Activated naive CD4-positive, alpha-beta T cell treated with anti-CD3 and anti-CD28 coated beads, Interleukin-2, amount 50 U/mL, for 16 hours (primary cell): ENCODE measurements at places on chromosomes 3 and 15.
A peak's percentile ranks its signal among the peaks of the same experiment; 100 is the strongest.

GRCh38 chr3:25037049-25037547, 391.0 kb upstream of the RARB start:
- DNase-seq, result no peak

DNA sequence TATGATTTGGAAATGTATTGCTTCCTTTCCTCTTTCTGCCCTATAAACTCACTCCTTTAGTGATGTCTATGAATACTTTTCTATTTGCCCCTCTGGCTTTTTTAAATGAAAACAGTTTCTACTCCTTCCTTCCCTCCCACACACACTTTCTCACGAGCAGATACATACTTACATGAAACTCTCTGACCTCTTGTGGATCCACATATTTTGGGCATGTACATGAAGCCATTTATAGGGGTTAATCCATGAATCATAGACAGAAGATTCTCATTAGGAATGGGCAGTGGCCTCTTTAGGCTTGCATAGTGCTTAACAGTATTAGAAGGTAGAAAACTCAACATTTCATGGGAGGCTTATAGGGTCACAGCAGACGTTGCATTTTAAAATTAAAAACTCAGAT, 24.8 kb downstream of the ANAPC13 start:
- no peak for DNase-seq

DNA sequence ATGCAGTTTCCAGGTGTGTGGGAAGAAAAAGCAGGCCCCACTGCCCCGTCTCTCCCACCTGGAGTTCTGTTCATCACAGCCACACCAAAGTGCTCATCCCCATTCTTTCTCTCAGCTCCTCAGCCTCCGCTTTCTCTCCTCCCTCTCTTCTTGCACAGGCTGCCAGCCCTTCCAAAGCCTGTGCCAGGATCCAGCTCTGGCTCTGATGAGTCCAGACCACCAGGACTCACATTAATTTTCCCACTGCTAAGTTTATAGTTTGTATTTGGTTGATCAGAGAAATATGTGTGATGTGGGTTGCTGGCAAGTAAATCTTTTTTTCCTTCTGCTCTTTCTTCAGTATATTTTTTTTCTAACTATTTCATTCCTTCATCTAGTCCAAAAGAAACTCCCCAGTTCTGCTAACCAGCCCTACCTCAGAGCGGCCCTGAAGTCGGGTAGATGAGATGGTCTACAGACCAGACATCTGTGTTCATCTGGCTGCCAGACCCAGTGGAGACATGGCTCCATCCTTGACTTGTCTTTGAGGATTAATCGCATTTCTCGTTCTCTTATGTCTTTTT, 49.8 kb downstream of the BOC start:
- no peak for DNase-seq

- no peak for DNase-seq
These were observed 403.2 kb downstream of the PTPRG start for GRCh38 chr3:61964566-61964965.

DNA sequence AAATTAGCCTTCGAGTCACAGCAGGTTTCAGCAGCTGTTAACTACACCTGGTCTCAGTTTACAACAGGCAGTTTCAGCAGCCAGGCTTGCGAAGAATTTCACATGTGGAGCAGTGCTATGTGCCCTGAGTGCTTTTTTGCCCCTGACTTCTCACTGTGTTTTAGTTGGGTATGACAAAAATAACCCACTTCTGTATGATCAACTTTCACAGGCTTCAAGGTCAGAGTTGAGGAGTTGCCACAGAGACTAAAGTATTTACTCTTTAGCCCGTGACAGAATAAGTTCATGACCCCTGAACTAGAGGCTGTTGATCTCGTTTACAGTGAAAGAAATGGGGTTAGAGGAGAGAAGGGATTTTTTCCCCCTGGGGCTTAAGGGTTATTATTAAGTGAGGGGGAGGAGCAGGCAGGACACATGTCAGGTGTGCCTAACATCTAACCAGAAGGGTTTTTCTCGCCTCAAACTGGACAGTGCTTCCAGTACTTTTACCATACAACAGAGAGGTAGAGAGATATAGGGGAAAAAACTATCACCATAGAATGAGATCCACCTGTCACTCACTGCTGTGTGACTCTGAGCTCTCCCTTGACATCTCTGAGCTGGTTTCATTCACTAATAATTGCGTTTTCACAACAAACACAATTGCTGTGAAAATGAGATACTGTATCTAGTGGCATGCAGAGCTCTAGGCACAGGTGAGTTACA, 14.0 kb upstream of the TOPBP1 start:
- DNase-seq, result no peak

DNA sequence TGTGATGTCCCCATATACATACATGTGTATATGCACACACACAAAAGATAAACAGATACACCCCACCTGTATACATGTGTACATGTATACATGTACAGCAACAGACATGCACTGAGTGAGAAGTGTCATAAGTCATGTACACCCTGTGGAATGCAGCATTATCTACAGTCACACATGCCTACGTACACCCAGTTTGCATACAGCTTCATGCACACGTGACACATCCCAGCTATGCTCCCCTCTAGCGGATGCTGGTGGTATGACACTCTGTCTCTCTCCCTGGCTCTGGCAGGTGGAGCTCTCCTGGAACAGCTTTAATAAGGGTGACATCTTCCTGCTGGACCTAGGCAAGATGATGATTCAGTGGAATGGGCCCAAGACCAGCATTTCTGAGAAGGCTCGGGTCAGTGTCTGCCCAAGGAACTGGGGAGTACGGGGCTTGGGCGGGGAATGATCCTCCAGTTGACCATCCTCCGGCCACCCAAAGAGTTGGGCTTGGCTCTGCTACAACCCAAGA, 6.3 kb downstream of the VILL start:
- DNase-seq, result peak; percentile 76

DNA sequence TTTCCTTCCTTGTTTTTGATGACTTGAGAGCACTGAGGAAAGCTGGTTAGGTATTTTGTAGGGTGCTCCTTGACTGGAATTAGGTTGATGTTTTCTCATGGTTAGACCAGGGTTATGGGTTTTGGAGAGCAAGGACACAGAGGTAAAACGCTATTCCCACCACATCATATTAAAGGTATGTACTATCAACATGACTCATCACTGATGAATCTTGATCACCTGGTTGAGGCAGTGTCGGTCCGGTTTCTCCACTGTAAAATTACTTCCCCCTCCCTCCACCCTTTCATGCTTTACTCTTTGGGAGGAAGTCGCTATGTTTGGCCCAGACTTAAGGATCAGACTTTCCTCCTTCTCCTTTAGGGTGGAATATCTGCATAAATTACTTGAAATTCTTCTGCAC, 201.6 kb downstream of the EDEM1 start:
- no peak for DNase-seq

GRCh38 chr3:125002414-125003368, 53.1 kb downstream of the HEG1 start:
- DNase-seq, result no peak

- no peak for DNase-seq
These were observed 47.3 kb upstream of the CCDC80 start for GRCh38 chr3:112688085-112688769.

DNA sequence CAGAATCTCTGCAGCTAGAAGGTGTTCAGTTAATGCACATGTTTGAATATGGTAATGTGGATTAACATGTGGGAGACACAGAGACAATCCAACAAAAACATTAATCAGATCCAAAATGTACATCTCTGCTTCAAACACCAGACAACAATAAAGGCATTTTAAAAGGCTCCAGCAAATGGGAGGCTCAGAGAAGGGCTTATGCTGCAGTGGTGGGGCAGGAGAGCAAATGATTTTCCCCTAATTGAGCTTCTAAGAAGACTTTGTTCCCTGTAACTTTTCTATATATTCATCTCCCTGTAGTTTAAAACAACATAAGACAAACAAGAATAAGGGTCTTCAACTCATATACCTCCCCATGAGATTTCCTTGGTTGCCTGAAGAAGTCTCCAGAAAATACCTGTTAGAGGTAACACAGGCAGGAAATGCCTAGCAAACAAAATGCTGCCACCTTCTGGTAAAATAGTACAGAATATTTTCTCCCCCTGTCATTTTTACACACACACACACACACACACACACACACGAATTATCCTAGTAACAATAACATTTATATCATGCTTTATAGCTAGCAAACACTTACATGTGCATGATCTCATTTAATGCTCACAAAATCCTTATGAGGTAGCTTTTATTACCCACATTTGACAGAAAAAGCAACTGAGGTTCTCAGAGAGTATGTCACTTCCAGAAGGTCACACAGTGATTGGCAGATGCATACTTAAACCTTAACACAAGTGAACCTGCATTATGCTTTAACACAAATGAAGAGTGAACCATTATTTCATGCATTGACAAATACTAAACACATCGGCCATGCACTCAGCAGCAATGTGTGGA, 123.4 kb upstream of the MB21D2 start:
- no peak for DNase-seq

- DNase-seq, result no peak
These were observed 54.9 kb downstream of the SLCO3A1 start for GRCh38 chr15:91908391-91908790.

- no peak for DNase-seq
These were observed 74.9 kb upstream of the NDN start for GRCh38 chr15:23762026-23762425.

DNA sequence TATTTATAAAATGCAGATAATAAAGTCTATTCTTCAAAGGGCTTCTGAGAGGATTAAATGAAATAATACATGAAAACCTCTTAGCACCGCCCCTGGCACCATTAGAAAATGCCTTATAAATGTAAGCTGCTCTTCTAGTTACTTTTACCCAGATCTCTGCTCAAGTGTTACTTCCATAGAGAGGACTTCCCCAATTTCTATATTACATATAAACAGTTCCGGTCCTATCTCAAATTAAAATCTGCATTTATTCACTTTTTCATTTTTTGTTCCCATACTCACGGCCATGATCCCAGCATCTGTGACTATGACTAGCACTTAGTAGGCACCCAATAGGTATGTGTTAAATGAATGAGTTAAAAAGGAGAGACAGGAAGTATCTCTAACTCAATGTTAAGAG, 890.9 kb upstream of the CFAP20DC start:
- no peak for DNase-seq

DNA sequence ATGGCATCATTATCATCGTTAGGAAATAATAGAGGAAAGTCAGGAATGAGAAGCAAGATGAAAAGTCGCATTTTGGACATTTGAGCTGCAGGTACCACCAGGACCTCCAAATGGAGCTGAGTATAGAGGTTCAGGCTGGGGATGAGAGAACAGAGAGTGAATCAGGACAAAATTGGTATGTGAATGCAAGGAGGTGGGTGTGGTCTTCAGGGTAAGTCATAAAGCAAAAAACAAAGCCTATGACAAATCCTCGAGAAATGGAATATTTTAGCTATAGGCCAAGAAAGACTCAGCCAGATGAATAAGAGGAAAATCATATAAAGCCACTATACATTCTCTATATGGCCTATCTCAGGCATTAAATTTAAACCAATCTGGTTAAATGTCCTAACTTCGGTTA, 841.3 kb downstream of the ROBO1 start:
- no peak for DNase-seq

GRCh38 chr3:24474862-24475261, 19.8 kb downstream of the THRB start:
- no peak for DNase-seq

- no peak for DNase-seq
These were observed 42.3 kb upstream of the LRRFIP2 start for GRCh38 chr3:37216597-37217097.

GRCh38 chr15:63436341-63436740, 54.7 kb upstream of the CA12 start:
- no peak for DNase-seq

DNA sequence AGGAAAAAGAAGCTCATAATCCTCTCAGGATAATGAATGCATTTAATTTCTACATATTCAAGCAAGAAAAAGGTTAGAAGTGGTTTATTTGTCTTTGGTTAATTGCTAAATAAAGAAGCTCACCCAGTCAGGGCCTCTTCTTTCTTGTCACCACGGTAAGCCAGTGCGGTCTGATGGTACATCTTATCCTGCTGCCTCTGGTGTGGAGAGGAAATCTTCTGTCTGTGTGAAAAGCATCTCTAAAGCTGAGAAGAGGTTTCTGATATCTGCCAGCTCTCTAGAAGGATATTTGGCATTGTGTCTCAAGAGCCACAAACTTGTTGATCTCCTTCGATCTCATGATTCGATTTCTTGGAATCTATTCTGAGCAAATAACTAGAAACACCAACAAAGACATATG, 144.9 kb downstream of the SV2B start:
- no peak for DNase-seq

DNA sequence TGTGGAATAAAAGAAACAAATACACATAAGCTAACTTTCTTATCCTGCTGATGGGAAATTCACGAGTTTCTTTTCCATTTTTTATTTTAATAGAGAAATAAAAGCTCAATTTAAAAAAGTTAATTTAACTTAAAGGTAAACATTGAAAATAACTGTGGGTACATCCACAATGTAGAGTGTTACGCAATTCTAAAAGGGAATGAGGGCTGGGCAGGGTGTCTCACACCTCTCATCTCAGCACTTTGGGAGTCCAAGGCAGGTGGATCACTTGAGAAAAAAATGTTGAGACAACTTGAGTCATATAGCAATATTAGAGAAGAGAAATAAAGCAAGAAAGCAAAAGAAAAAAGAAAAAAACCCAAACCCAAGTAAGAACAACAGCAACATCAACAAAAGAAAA, 207.0 kb downstream of the DIPK2A start:
- no peak for DNase-seq

DNA sequence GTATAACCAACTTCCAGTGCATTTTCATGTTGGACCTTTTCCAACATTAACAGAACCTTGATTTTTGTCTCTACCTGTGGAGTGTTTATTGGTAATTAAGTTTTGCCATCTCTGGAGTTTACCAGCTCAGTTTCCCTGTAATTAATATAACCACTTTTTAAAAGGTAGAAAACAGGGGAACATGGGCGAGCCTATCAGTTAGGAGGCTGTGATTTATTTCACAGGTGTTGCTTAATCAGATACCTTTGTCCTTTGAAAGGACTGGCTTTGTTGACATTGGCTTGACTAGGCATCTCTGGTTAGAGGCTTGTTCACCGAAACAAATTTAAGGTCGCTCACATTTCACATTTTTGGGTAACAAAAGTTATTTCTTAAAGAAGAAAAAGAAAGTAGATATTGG, 622 bp downstream of the NAALADL2 start:
- DNase-seq, result no peak

- DNase-seq, result no peak
These were observed 3.1 kb upstream of the MAN2C1 start for GRCh38 chr15:75371486-75371885.

GRCh38 chr3:134457376-134458074, 28.3 kb downstream of the ANAPC13 start:
- DNase-seq, result no peak

- DNase-seq, result no peak
These were observed 32.6 kb upstream of the GABRB3 start for GRCh38 chr15:26805470-26805869.

GRCh38 chr15:43433165-43433564, 59.8 kb downstream of the TP53BP1 start:
- DNase-seq, result no peak

DNA sequence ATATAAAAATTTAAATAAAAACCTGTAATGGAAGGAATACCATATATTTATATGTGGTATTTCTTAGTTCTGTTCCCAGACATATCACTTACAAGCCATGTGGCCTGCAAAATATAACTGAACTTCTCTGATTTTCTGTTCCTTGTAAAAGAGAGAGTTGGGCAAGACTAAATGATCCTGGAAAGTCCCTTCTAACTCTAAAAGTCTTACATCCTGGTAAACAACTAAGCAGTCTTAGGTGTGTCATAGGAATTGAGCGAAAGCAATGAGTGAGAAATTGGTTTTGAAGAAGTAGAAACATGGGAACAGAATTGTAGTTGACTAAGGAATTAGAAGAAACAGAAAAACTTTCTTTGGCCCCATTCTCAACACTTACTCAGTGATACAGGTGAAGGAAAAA, 25.3 kb upstream of the IL20RB start:
- no peak for DNase-seq
